ENCODE measurements at places on chromosomes 12 and 14.

DNA sequence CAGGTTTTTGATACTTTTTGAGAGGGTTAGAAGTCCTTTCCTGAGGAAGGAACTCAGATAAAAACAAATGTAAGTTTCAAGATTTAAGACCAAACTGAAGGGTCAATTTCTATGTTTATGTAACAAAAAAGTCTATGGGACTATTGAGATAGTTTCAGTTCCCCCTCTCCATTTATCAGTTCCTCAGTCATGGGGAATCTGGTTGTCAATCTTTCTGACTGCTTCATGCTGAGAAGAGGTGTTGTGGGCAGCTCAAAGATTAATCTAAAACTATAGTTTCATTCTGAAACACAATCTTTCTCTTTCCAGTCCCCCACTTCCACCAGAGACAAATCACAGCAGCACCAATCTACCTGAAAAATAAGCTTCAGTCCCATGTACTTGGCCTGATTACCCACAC, 93.7 kb downstream of the KCNMB4 start:
- no peak for DNase-seq

DNA sequence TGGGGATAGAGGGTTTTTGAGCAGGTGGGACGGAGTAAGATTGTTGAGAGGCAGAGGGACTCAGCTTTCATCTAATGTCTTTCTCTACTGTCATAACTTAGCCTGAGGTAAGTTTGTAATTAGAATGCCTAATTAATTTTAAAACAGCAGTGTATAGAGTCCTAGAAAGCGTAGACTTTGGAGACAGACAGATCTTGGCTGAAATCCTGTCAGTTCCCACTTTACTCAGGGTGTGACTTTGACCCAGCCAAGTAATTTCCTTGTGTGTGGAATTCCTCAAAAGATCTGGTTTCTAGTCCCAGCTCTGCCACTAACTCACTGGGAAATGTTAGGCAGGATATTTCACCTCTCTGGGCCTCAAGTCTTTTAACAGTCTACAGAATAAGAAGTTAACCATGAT, 74.3 kb downstream of the SLC25A21 start:
- no peak for DNase-seq

- DNase-seq: no peak
Observed at GRCh38 chr12:67562513-67563287, 85.8 kb upstream of the DYRK2 start.

DNA sequence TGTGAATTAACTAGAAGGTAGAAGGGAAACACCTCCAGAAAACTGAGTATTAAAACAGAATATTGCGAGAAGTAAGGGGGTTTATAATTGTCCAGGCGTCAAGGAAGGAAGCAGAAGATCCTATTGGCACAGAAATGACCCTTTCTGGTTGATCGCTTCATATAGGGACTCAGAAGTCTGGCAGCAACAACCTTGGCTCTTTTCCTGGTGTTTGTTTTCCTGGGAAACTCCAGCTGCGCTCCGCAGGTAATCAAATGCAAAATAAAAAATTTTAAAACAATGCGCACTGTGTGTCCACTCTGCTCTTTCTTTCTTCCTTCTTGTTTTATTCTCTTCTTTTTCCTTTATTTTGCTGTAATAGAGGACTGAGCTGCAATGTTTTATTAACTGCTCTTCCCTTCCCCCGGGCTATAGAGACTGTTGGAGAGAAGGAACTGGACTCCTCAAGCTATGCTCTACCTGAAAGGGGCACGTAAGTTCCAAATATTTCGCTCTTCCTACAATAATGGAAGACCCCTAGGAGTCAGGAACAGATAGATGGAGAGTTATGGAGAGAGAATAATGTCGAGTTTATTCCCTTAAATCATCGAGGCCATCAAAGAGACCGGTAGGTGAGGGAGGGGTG, 737 bp downstream of the SPX start:
- no peak for DNase-seq

GRCh38 chr12:128825835-128826234, 2.1 kb upstream of the SLC15A4 start:
- DNase-seq: no peak

- DNase-seq: no peak
Observed at GRCh38 chr12:92288561-92288960, 142.9 kb upstream of the BTG1 start.

DNA sequence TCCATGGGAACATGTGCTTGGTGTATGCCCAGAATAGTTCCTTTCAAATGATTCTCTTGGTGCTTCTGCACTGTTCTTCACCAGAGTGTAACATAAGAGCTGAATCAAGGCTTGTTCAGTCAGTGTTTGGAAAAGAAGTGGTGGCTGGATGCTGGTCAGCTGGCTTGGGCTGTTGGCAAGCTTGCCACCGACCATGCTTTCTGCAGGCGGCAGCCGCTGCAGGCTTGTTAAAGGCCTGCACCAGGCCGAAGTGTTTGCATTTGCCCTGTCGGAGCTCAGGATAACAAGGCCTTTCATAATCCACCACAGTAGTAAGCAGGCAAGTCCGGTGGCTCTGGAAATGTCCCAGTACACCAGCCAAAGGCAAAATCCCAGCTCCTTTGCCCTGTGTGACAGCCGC, 26.9 kb downstream of the DAAM1 start:
- peak; percentile 17 for DNase-seq

GRCh38 chr12:26360062-26360461, 164.7 kb downstream of the SSPN start:
- DNase-seq: no peak

DNA sequence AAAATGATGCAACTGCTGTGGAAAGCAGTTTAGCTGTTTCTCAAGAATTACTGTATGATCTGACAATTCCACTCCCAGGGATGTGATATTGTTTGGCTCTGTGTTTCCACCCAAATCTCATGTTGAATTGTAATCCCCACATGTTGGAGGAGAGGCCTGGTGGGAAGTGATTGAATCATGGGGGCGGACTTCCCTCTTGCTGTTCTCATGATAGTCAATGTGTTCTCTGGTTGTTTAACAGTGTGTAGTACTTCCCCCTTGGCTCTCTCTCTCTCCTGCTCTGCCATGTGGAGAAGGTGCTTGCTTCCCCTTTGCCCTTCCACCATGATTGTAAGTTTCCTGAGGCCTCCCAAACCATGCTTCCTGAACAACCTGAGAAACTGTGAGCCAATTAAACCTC, 93.4 kb upstream of the CPM start:
- no peak for DNase-seq

DNA sequence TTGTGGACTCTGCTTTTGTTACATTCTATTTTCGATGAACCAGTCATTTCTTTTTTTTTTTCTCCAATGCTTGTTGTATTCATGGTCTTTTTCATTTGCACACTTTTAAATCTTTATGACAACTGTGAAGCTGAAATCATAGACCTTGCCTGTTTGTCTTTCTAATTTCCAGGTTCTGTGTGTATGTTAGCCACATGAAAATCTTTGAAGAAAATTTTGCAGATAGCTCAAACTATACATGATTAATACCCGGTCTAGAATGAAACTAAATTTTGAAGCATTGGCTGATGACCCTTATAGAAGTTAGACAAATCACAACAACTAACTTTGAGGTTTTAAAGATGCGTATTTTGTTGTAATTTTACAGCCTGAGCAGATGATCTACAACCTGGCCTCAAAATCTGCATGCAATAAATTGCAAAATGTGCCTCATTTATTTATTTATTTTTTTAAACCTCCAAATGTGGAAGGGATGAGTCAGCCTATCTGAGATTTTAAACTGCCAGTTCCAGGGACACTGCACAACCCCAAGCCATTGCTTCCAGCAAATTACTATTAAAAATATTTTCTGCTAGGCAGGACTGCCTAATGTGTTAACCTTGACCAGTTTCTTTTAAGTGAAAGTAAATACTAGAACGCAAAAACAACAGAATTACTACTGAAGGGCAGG, 96.3 kb upstream of the NAV3 start:
- DNase-seq: no peak

DNA sequence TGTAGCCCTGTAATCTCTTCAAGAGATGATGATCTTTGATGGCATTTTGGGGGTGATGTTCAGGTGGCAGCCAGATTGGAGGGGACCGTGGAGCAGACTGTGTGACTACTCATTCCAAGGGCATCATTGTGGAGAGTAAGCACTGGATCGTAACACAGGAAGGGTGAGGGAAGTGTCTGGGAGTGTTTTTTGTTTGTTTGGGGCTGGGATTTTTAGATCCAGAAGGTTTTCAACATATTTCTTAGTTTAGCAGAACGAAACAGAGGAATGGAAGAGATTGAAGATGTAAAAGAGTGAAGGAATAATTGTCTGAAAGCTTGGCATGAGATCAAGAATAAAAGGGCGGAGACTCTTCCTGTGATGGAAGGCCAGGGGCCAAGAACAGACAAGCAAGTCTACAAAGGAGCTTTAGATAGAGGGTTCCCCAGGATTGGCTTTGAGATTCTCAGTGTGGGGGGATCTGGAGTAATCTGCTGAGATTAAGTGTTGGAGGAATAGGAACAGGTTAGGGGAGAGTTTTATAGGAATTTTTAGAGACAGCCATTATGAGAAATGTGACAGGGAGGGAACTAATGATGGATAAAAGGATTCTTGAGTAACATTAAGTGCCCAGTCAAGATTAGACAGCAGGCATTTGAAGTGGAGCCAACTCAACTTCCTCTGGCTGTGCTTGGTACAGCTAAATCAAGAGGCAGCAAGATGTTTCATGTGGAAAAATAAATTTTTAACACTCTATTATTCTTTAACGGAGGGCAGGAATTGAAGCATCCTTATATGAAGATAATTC, 79.7 kb upstream of the REP15 start:
- DNase-seq: no peak

- DNase-seq: no peak
Observed at GRCh38 chr12:57429473-57430111, 1.3 kb downstream of the R3HDM2 start.

- DNase-seq: no peak
Observed at GRCh38 chr12:91579516-91580263, 397.1 kb upstream of the DCN start.

DNA sequence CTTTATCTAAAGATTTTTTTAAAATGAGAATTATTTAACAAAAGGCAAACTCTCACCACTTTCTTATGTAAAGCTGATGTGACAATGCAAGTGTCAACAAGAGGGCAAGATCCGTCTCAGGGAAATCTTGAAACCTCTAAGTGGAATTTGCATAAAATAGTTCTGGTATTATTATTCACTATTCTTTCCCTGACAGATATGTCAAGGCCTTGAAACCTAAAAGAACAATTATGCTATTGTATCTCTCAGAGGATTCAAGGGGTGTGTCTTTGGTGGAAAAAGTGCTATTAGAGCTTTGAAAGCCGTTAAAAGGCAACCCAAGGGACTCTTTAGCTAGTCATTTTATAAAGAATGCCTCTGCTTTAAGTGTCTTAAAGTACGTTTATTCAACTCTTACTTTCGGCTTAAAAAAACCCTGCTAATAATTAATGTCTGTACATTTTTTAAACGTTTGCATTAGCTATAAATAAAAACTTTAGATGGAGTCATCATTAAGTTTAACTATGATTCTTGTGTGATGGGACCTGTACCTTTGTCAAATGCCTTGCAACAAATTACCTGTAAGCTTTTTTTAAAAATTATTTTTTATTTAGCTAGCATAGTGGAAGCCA, 585.5 kb downstream of the VRK1 start:
- no peak for DNase-seq

- DNase-seq: no peak
Observed at GRCh38 chr12:9079883-9080675, 35.6 kb downstream of the A2M start.

DNA sequence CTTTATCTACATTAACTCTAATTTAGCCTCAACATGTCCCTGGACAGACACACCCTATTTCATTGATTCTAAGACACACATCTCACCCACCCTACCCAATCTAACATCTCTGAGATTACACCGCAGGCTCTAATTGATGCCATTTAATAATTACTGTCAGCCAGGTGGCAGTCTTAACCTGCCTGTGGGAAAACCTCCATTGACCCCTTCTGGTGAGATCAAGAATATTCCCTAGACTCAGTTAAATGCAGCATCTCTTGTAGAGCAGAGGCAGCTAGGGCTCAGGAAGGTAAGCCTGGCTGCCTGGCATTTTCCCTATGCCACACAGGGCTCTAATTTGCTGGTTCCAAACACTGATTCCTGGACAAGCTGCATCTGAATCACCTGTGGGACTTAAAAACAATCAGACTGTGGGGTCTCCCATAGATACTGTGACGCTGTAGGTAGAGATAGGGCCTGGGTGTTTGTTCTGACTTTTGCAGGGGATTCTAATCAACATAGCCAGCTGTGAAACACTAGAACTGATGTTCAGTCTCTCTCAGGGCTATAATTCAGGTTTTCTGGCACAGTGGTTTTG, 14.3 kb downstream of the MCRS1 start:
- no peak for DNase-seq

GRCh38 chr12:54592316-54592715, 3.9 kb upstream of the PPP1R1A start:
- no peak for DNase-seq

DNA sequence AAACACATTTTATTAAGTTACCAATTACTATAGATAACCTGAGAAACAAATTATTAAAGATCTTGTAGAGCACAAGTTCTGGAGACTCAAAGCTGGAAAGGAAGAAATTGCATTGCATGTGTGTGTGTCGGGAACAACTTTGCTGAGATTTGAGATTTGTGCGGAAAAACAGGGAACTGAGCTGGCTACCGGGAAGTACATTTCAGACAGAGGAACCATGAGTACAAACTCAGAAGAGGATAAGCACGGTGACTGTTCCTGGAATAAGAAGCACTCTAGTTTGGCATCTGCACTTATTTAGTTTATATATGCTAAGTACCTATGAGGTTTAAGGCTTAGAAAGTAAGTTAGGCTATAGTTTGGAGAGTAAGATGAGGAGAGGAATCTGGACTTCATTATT, 97.8 kb downstream of the DACT1 start:
- no peak for DNase-seq

GRCh38 chr12:57853864-57854556, 7.5 kb upstream of the CTDSP2 start:
- DNase-seq: no peak

GRCh38 chr14:88908216-88908615, 83.8 kb downstream of the TTC8 start:
- DNase-seq: no peak

- DNase-seq: no peak
Observed at GRCh38 chr12:130478786-130479185, 141.1 kb downstream of the PIWIL1 start.

DNA sequence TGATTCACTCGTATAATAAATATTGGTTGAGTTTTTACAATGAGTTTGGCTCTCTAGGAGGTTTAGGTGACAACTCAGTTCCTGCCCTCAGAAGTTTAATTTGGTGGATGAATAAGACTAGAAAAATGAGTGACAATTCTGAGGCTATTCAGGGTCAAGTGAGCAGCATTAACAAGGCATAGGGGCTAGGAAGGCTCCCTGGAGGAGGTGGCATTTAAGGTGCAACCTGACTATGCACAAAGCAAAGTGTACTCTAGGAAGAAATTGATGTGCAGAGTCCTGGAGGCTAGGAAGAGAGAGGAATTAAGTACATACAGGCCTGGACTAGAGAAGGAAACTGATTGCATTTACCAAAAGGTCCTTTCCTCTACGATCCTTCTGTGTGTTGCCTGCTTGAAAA, 440.3 kb downstream of the MED13L start:
- DNase-seq: no peak

GRCh38 chr12:304805-305204, 42.2 kb upstream of the SLC6A13 start:
- DNase-seq: no peak

- DNase-seq: no peak
Observed at GRCh38 chr14:92409043-92409442, 86.1 kb downstream of the SLC24A4 start.
